Stimulated activated CD4-positive, alpha-beta T cell treated with anti-CD3 and anti-CD28 coated beads, Interleukin-1b, Interleukin-23, amount 100 ng/mL, for 4 hours (primary cell): ENCODE measurements at places on chromosomes 5 and 9.

- DNase-seq: no peak
Measured at GRCh38 chr5:83589786-83590185, 118.2 kb downstream of the VCAN start.

GRCh38 chr5:73201547-73202513 is 28.8 kb downstream of the TMEM174 start:
- peak; percentile 63 for DNase-seq

- no peak for DNase-seq
Measured at GRCh38 chr5:72108202-72109061, 1.2 kb downstream of the MAP1B start.

DNA sequence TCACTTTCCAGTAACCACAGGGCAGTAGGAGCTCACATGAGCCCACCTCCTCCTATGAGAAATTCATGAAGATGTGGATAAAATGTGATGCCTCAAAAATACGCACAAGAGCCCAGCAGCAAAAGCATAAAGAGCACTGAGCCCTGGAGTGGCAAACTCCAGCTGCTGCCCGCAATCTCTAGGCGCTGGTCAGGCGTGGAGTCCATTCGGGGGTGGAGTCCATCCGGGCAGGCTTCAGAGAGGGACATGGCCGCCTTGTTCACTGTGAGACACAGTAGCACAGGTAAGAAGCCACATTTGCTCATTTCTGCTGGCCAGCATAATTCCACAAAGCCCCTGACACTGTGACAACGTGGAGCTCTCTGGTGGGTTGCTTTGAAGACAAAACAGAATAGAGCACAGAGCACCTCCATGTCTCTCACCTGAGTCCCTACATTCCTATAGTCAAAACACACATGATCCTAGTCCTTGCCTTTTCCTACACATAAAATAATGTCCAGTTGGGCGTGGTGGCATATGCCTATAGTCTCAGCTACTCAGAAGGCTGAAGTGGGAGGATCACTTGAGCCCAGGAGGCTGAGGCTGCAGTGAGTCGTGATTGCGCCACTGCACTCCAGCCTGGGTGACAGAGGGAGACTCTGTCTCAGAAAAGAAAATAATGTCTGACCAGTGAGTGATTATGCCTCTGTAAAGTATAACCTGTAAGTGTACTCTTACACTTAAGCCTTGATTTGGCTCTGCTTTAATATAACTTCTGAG is 365.2 kb downstream of the GADD45G start:
- DNase-seq: no peak

GRCh38 chr9:98989036-98990000 is 45.6 kb downstream of the COL15A1 start:
- no peak for DNase-seq

DNA sequence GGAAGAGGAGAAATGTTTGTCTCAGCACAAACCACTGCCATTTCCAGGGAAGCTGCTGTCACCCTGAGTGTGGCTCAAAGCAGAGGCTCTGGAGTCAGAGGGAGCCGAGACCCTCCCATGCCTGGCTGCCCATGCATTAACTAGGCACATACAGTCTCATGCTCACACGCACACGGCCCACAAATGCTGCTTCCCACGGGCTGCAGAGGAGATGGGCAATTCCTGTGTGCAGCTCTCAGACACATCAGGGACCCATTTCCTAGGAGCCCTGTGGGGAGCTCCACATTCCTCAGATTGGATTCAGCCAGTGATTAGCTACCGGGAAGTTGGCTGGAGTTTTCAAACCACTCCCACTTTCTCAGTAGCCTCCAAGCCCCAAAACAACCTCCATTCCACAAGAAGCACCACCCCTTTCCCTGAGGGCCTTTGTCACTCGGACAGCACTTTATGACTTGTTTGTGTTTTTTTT is 9.1 kb upstream of the PTGES start:
- DNase-seq: no peak

DNA sequence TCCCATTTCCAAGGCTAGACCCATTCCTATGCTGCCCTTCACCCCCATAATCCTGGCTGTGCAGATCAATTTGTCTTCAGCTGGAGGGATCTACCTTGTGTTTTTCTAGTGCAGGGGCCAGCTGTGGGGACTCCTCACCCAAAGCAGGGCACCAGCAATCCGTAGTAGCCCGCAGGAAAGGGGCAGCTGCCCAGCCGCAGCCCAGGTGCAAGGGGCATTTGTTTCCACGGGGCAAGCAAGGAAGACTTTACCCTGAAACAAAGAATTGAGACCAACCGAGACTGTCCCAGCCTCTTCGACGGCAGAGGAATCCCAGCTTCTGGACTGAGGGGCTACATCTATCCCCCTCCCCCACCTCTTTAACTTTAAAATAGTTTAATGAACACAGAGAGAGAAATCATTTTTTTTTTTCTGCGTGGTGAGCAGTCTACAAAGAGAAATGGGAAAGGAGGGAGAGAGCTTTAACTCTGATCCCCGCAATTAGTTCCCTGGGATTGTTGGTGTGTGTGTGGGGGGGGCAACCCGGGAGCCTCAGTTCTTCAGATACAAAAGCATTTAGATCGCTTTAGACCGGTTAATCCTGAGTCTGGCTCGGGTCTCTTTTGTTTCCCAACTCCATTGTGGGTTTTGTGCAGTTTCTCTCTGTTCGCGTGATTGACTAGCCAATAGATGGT is 10.6 kb upstream of the LHX2 start:
- no peak for DNase-seq

DNA sequence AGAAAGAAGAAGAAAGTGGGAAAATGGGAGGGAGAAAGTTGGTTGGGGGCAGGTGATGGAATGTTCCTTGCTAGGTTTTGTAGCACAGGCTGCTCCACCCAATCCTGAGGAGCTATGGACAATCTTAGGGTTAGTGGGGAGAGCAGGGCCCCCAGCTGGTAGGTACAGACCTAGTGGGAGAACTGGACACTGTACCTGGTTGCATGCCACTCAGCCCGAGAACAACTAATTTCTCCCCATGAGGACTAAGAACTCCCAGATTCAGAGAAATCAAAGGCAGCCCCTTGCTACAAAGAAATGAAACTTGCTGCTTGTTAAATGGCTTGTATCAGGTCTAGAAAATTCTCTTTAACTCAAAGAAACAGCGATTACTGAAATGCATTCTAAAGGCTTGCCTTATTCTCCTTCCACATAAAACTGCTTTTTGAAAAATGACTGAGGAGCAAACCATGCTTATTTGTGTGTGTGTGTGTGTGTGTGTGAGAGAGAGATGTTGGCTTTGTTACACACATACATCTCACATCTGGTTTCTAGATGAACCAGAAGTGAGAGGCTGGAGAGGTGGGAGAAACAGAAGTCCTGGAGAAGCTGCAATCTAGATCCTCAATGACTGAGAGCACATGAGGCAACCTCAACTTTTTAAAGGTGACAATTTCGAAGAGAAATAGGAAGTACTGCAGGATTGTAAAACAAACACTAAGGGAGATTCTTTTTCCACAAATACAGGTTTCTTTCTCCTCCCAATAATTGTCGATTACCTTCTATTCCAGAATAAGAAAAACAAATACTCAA is 28.9 kb downstream of the FYB1 start:
- no peak for DNase-seq

DNA sequence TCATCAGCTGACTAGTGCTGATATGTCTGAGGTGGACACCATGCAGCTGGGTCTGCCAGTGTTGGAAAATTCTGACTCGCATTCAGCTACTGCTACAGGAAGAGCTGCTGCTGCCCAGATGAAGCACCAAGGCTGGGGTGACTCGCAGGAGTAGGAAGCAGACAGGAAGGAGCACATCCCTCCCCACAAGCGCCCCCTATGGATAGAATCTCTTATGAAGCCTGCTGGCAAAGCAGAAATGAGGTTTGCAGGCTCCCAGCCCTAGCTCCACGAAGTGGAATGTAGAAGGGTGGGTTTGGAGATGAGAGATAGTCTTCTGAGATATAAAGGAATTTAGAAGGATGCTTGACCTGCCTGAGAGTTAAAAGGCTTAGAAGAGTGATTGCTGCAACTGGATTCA is 443.0 kb downstream of the ACTL7B start:
- DNase-seq: no peak

- DNase-seq: no peak
Measured at GRCh38 chr5:66860199-66860975, 264.2 kb downstream of the MAST4 start.

- no peak for DNase-seq
Measured at GRCh38 chr9:12955510-12956163, 180.8 kb downstream of the LURAP1L start.

DNA sequence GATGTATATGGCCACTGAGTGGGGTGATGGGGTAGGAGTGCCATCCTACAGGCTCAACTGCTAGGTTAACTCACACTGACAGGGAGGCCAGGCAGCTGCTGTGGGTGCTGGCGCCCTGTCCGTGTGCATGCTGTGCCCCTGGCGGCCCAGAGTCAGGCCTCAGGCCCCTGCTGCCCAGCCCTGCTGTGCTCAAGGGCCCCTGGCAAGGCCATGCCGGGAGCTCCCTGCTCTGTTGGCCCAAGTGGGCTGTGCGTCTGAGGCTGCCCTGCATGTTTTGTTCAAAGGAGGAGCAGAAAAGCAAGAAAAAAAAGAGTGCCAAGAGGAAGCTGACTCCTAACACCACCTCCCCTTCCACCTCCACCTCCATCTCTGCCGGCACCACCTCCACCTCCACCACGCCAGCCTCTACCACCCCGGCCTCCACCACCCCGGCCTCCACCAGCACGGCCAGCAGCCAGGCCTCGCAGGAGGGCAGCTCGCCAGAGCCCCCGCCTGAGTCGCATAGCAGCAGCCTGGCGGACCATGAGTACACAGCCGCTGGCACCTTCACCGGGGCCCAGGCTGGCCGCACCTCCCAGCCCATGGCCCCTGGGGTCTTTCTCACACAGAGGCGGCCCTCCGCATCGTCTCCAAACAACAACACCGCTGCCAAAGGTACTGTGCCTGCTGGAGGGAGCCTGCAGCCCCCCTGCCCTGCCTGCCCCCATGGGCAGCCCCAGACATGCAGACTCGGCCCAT is 100.1 kb downstream of the PHF2 start:
- DNase-seq: no peak

- no peak for DNase-seq
Measured at GRCh38 chr5:30752015-30752414, 441.5 kb upstream of the CDH6 start.

GRCh38 chr5:65480306-65480865 is 1.3 kb downstream of the ADAMTS6 start:
- no peak for DNase-seq

DNA sequence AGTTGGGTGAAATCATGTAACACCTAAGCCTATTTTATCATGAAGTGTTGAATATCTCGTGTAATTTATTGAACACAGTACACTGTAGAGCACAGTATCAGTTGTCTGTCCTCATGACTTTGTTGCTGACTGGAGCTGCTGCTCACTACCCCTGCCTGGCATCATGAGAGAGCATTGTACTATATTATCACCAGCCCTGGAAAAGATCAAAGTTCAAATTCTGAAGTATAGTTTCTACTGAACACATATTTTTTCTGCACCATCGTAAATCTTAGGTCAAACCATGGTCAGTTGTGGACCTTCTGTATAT is 169.3 kb upstream of the RAI14 start:
- DNase-seq: no peak

- no peak for DNase-seq
Measured at GRCh38 chr5:92460505-92460904, 1077.4 kb upstream of the ARRDC3 start.

DNA sequence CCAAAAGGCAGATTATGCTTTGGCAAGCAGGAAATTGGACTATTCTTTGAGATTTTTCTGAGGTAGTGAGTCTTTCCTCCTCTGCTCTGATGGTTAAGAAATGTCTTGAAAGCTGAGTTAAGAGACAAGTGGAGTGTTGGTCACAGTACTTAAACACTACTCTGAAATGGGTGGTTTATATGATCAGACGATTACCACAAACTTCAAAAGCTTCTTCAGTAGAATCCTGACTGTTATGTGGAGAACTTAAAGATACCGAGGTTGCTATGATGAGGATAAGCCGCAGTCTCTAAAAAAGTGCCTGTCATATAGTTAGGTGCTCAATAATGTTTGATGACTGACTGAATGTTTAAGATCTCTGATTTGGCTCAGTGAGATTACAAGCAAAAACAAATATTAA is 24.3 kb downstream of the GCNT4 start:
- DNase-seq: no peak

DNA sequence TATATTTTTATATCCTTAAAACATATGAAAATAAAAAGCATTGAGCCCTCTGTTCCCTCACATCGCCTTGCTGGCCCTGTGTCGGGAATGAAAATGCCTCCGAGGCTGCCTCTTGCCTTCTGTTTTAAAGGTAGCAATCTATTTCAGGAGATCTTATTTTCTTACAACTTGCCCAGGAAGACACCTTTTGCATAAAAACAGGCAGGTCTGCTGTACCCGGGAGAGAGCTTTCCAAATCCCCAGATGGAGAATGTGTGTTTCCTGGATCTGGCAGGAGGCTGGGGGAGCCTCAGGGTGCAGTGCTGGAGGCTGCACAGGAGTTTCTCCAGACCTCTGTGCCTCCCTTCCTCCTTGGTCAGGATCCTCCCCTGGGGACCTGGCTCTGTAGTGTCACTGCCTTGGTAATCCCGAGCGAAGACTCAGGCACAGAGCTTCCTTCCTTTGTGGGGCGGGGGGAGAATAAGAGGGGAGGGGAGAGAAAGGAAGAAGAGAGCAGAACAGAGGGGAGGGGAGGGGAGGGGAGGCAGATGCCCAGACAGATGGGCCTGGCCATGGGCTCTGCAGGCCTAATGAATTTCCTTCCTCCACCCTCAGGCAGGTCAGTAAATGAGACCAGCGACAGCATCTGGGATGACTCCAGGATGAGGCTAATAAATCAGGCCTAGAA is 104.0 kb upstream of the BOD1 start:
- DNase-seq: no peak
